Trophoblast cell (in vitro differentiated cells and primary cell): ENCODE measurements at places on chromosomes 13 and 19.

GRCh38 chr13:24985107-24985506 is 110.8 kb upstream of the PABPC3 start:
- no peak overlapping the region for H3K4me3 ChIP-seq
- no peak overlapping the region for H3K27ac ChIP-seq
- H3K36me3 ChIP-seq, result no peaks in the 10 kb centered on the region

DNA sequence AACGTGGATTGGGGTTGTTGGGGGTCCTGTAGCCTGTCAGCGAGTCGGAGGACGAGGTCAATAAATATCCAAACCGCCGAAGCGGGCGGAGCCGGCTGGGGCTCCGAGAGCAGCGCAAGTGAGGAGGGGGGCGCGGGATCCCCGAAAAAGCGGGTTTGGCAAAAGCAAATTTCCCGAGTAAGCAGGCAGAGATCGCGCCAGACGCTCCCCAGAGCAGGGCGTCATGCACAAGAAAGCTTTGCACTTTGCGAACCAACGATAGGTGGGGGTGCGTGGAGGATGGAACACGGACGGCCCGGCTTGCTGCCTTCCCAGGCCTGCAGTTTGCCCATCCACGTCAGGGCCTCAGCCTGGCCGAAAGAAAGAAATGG is 754 bp upstream of the SIX5 start:
- peaks cover 16% of the 10 kb centered on the region for H3K36me3 ChIP-seq
- peak overlapping the region; percentile 68 for H3K4me3 ChIP-seq
- no peaks in the 10 kb centered on the region for H3K27me3 ChIP-seq
- no peak for DNase-seq

- no peak overlapping the region for H3K4me3 ChIP-seq
- no peaks in the 10 kb centered on the region for H3K27me3 ChIP-seq
- H3K4me1 ChIP-seq, result no peaks in the 10 kb centered on the region
- no peak for DNase-seq
These were observed 95.2 kb upstream of the CLDN10 start for GRCh38 chr13:95457294-95457693.

DNA sequence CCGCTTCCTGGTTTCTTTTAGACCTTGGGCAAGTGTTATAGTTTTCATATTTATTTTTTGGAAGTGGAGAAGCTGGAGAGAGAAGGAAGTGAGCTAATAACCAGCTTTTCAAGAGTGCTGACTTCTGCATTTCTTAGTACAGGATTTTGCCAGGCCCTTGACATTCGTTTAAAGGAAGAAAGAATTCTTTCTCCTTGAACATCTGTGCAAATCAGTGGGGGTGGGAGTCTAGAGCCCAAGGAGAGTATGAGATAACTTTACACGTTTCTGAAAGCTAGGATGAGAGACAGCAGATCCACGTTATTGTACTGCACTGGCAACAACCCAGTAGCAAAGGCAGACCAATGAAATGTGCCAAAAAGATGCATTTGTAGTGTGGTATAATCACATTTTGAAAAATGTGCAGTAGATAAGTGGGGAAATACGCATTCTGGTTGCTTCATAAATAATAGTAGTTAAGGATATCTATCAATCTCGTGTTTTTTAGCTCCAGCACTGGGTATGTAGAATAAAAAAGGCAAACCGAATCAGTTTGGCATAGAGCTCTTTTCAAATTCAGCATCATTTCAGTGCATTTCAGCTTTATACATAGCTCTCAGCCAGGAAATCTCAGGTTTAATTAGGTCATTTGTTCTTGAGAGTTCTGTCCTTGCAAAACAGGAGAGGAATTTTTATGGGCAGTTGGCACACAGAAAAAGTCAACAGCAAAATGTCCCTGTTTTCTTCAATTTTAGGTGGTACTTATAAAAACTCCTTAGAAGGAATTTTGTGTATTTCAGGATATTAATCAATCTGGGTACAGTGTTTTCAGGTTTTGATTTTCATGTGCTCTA is 4.3 kb downstream of the RNF113B start:
- peaks cover 38% of the 10 kb centered on the region for H3K4me1 ChIP-seq
- peak overlapping the region; percentile 80 for H3K27ac ChIP-seq
- no peak overlapping the region for H3K4me3 ChIP-seq
- DNase-seq, result no peak

DNA sequence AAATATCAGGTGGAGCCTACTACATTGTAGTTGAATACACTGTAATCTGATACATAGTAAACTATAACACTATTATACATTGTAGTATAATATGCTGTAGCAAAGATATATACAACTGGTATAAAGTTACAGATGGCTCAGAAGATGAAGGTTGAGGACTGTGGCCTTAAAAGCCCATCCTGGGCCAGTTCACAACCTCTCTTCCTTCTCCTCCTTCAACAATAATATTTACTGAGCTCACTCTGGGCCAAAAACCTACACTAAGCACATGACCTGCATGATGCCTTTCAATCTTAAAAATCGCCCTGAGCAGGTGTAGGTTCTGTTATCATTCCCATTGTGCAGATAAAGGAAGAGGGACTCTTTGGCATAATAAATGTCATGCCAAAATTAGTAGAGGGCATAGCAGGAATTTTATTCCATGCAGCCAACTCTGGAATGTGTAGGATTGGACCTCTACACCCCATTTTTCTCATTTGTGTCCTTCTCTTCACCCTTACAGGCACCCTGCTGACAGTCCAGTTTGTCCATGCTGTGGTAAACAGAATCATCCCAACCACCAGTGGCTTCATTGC is 14.6 kb upstream of the SIN3B start:
- H3K27ac ChIP-seq, result no peak overlapping the region
- H3K4me3 ChIP-seq, result no peak overlapping the region
- no peaks in the 10 kb centered on the region for H3K27me3 ChIP-seq
- no peaks in the 10 kb centered on the region for H3K36me3 ChIP-seq
- DNase-seq, result no peak

- peaks cover 3% of the 10 kb centered on the region for H3K36me3 ChIP-seq
- DNase-seq, result no peak
- H3K27ac ChIP-seq, result no peak overlapping the region
- no peaks in the 10 kb centered on the region for H3K4me1 ChIP-seq
- H3K27me3 ChIP-seq, result no peaks in the 10 kb centered on the region
- H3K4me3 ChIP-seq, result no peak overlapping the region
These were observed 34.4 kb downstream of the PEPD start for GRCh38 chr19:33486936-33487811.

GRCh38 chr19:48568345-48568886 is 16.4 kb downstream of the SULT2B1 start:
- H3K4me1 ChIP-seq, result peaks cover 17% of the 10 kb centered on the region
- H3K36me3 ChIP-seq, result no peaks in the 10 kb centered on the region
- peak; percentile 40 for DNase-seq
- H3K27me3 ChIP-seq, result no peaks in the 10 kb centered on the region

DNA sequence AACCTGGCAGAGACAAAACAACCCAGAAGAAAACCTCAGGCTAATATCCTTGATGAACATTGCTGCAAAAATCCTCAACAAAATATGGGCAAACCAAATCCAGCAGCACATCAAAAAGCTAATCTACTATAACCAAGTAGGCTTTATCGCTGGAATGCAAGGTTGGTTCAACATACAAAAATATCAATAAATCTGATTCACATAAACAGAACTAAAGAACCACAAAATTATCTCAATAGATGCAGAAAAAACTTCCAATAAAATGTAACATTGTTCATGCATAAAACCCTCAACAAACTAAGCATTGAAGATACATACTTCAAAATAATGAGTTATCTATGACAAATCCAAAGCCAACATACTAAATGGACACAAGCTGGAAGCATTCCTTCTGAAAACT is 8.8 kb downstream of the ZNF724 start:
- no peak for DNase-seq
- no peaks in the 10 kb centered on the region for H3K27me3 ChIP-seq
- H3K4me3 ChIP-seq, result no peak overlapping the region
- H3K36me3 ChIP-seq, result peaks cover 25% of the 10 kb centered on the region

DNA sequence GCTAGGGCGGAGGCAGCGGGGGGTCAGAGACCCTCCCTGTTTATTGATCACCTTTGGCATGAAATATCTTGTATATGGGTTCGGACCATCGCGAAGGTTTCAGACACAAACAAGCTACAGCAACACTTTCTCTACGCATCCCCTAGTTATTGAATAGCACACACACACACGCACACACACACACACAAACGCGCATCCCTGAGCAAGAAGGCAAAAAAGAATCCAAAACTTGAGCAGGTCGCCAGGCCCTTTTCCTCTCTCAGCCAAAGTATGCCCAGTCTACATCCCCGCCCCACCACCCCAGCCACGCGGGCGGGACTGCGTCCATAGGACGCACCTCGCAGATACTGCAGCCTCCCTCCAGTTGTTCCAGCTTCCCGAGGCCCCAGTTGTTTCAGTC is 16.0 kb downstream of the POU4F1 start:
- H3K27me3 ChIP-seq, result peaks cover 11% of the 10 kb centered on the region
- no peaks in the 10 kb centered on the region for H3K4me1 ChIP-seq
- DNase-seq, result no peak
- H3K27ac ChIP-seq, result peak overlapping the region; percentile 9

DNA sequence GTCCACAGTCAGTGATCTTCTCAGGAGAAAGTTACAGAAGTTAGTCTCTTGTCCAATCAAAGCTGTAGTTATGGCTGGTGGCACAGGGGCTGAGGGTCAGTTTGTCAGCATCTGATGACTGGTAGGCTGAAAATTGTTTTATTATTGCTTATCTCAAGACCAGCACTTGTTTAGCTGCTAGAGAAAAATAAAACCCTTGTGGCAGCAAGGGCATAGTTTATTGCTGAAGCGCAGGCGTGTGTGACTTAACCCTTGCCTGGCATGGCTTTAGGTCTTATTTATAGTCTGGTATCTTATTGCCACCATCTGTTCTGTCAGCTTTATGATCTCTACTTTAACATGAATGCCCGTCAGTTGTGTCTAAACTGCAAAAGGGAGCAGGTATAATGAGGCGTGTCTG is 154.7 kb downstream of the USP12 start:
- H3K36me3 ChIP-seq, result no peaks in the 10 kb centered on the region
- no peak overlapping the region for H3K27ac ChIP-seq
- DNase-seq, result no peak
- no peaks in the 10 kb centered on the region for H3K4me1 ChIP-seq
- H3K4me3 ChIP-seq, result no peak overlapping the region

DNA sequence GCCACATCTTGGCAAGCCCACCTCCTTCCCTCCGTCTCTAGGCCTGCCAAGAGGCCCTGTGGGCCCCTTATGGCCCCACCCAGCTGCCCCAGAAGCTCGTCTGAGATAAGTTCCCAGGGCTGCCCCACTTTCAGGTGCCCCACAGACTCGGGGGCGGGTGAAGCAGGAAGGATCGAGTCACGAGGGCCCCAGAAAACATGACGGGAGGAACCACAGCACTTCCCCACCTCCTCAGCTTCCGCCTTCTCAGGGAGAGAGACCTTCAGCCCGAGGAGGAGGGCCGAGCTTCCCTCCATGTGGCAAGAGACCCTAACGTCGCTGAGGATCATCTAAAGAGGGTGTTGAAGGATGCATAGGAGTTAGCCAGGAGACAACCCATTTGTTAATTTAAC is 4.5 kb upstream of the IL12RB1 start:
- DNase-seq, result no peak
- H3K4me1 ChIP-seq, result no peaks in the 10 kb centered on the region
- H3K27ac ChIP-seq, result no peak overlapping the region
- H3K36me3 ChIP-seq, result no peaks in the 10 kb centered on the region
- H3K27me3 ChIP-seq, result no peaks in the 10 kb centered on the region

DNA sequence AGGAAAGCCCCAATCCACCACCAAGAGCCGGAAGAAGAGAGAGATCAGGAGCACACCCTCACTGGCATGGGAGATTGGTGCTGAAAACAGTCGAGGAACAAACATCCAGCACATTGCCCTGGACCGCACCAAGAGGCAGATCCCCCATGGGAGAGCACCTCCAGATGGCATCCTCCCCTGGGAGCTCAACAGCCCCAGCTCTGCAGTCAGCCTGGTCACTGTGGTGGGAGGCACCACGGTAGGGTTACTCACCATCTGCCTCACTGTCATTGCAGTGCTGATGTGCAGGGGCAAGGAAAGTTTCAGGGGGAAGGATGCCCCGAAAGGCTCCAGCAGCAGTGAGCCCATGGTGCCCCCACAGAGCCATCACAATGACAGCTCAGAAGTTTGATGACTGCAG is 110.2 kb downstream of the STOML3 start:
- peaks cover 13% of the 10 kb centered on the region for H3K36me3 ChIP-seq
- H3K4me3 ChIP-seq, result no peak overlapping the region
- no peaks in the 10 kb centered on the region for H3K4me1 ChIP-seq
- H3K27ac ChIP-seq, result no peak overlapping the region
